Stimulated activated CD4-positive, alpha-beta T cell treated with anti-CD3 and anti-CD28 coated beads, Interleukin-1b, Interleukin-23, amount 100 ng/mL, for 1 hour (primary cell): ENCODE measurements at places on chromosomes 3 and 15.

DNA sequence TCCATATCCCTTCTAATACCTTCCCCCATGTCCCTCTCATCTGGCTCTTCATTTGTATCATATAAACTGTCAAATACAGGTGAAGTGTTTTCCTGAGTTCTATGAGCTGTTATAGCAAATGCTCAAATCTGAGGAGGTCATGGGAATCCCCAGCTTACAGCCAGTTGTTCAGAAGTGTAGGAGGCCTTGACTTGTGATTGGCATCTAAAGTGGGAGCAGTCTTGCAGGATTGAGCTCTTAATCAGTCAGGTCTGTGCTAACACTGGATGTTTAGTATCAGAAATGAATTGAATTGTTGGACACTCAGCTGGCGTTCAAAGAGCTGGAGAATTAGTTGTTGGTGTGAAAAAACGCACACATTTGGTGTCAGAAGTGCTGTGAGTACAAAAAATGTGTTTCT, 65.0 kb downstream of the IFT57 start:
- DNase-seq, result no peak

- DNase-seq, result no peak
Measured at GRCh38 chr15:68704496-68705021, 116.1 kb downstream of the ANP32A start.

DNA sequence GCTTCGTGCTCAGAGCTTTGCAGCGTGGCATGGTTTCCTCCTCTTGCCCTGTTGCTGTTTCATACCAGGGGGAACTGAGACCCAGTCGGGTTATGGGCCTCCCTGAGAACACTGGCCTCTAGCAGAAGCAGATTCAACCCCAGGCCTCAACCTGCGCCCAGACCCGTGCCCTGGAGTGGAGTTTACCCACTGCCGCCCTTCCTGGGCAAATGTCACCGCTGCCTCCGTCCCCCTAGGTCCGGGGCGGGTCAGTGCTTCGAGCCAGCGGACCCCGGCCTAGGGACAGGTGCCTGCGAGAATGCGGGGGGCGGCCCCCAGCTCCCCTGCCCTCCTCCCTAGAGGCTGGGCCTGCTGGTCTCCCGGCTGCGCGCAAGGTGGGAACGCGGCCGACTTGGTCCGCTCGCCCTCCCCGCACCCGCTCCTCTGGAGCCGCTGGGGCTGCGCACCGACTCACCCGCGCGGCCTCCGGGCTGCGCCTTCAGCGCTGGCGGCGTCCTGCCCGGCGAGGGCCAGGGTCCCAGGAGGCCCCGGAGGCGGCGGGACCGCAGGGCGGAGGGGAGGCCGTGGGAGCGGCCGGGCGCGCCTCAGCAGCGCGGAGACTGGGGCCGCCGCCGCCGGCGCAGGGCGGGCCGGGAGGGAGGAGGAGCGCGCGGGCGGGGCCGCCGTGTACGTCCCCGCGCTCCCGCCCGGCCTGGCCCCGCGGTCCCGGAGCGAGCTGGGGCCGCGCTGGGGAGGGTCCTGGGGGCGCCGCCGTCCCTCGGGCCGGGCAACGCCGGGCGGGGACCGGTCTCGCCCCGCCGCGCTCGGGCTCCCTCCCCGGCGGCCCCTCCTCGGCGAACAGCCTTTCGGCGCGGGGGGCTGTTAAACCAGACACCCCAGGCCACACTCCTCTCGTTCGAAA, at the start of gene PIGZ:
Gene PIGZ, minus strand, starts transcription at position 601 of the 901 bp plus-strand sequence. CDS start 16,802 bp downstream, outside the sequence.
- no peak for DNase-seq

- DNase-seq, result no peak
Measured at GRCh38 chr15:99131441-99132023, 26.7 kb downstream of the SYNM start.

DNA sequence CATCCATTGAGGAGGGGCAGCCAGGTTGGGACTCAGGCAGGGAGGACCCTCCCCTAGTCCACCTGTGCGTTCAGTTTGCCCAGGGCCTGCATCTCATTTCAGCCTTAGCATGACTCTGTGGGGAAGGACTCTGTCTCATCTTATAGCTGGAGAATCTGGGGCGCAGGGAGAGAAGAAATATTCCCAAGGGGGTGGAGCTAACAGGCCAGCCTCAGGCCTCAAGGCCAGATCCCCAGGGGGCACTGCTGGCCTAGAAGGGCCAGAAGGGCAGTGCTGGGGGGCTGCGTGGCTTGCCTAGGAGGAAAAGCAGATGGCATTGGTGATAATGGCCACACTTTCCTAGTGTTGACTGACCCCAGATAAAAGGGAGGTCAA, 10.9 kb downstream of the AMOTL2 start:
- no peak for DNase-seq

DNA sequence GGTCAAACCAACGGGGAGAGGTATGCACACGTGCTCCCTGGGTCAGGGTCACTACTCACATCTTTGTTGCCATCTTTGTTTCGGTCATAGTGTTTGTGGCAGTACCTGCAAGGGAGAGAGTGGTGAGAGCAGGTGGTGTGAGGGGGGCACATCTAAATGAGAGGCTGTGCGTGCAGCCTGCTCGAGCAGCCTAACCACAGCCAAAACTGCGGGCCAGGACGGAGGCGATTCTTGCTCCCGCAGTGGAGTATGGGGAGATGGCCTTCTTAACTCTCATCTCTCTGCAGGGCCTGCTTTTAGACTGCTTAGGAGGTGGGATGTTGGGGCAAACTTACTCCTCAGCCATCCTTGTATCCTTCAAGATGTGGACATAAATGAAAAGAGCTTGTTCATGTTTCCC, 6.9 kb upstream of the PLA2G4F start:
- no peak for DNase-seq

- no peak for DNase-seq
Measured at GRCh38 chr3:106457281-106458180, 588.7 kb upstream of the CBLB start.

GRCh38 chr15:69943637-69944036, 154.1 kb downstream of the TLE3 start:
- DNase-seq, result no peak
